Umbilical cord (tissue), 2 donors: ENCODE measurements at places on chromosomes 16 and 17. TPM values are rescaled to one million over a fixed set of nuclear protein-coding genes. Genes with fewer than 3 reads are reported as not detected.

Gene SPN
- total RNA-seq: 0.96 TPM

DNA sequence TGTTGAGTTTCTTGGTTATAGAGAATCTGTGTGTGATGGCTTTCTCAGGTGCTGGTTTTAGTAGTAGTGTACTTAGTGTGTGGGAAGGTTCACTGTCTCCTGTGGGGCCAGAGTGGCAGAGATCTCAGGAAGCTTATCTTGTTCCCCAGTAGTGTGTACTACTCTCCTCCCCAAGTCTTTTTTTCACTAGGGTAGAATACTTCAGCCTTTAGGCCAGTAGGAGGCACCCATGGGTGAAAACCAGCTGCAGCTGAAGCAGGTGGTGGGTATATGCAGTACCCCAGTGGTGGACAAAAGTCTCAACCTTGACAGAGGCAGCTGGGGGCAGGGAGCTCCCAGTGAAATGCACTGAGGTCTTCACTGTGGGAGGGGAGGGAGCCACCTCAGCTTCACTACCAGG is 109.9 kb downstream of the PHKB start:
- no peak for DNase-seq

Gene CDH13
- 6.7 TPM for total RNA-seq

Gene CRYM
- total RNA-seq: 29.4 TPM

- DNase-seq: peak; percentile 67
These were observed 10.5 kb downstream of the NXN start for GRCh38 chr17:968812-969730.

Gene AOC2
- 1.4 TPM for total RNA-seq

GRCh38 chr17:75011401-75012095 is 922 bp upstream of the MRPL58 start:
- DNase-seq: peak; percentile 93

GRCh38 chr17:72617557-72617956 is 474.9 kb downstream of the SLC39A11 start:
- no peak for DNase-seq

GRCh38 chr16:74153773-74154172 is 142.8 kb upstream of the PSMD7 start:
- DNase-seq: no peak

Gene NPIPB8
- total RNA-seq: not detected

Gene SSTR5
- not detected for total RNA-seq

DNA sequence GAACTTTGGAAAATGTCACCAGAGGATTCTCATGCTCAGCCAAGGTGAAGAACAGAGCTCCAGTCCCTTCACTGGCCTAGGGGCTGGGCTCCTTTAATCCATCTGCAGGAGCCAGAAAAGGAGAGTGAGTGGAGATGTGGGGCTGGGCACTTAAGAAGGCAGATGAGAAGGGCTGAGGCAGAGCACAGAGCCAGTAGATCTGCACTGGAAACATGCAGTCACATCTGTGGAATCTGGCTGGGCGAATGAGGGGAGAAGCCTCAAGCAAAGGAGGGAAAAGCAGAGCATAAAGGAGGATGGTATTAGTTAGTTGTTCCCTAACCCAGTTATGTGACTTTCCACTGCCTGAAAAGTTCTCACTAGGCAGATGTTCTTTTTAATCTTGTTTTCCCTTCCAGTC is 50.4 kb upstream of the BCAR1 start:
- DNase-seq: peak; percentile 86

DNA sequence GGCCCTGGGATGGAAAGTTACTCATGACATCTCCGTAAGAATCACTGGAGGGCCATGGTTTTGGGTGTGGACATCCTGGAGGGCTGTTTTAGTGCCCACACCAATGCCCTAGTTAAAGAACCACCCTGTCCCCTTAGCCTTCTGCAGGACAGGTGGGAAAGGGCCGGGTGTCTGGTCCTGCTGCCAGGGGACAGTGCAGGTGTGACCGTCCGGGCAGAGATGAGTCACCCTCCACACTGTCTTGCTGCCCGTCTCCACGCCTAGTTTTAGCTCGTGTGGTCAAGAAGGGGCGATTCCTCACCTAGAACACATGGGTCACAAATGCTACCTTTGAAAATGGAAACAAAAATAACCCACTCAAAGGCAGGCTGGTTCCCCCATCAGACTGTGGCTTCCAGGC is 17.0 kb downstream of the CEP295NL start:
- no peak for DNase-seq

GRCh38 chr17:74491626-74492025 is 25.2 kb downstream of the CD300A start:
- DNase-seq: no peak

DNA sequence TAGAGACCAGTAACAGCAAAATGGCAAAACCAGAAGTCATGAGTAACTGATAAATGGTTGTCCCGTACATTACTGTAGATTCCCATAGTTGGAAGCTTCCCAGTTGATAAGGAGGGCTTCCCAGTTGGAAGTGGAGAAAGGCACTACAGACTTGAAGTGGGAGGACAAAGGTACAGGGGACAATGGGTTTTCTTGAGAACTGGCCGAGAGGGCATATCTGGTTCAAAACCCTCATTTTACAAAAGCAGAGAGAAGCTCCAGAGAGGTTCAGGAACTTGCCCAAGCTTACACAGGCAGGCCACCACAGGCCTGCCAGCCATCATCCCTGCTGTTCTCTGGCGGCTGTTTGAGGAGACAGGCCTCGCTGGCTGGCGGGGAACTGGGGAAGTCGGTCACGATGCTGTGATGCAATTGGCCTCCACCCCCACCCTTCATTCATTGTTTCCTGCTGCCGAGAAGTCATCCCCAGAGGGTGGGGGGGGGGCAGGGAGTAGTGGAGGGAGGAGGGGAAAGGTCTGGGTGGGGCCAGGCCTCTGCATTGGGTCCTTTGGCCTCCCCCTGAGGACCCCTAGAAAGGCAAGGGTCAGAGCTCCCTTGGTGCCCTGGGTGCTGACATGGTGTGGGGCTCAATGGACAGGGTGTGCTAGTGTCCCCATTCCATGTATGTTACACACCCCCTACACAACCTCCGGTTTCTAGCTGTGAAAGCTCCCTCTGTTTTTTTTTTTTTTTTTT is 3.0 kb downstream of the UBALD2 start:
- DNase-seq: no peak

- DNase-seq: no peak
These were observed 30.0 kb downstream of the RAB11FIP3 start for GRCh38 chr16:455453-455852.

- DNase-seq: no peak
These were observed 4.5 kb downstream of the CRYBA1 start for GRCh38 chr17:29251184-29251583.

- no peak for DNase-seq
These were observed 8.4 kb downstream of the SRL start for GRCh38 chr16:4233431-4233830.

DNA sequence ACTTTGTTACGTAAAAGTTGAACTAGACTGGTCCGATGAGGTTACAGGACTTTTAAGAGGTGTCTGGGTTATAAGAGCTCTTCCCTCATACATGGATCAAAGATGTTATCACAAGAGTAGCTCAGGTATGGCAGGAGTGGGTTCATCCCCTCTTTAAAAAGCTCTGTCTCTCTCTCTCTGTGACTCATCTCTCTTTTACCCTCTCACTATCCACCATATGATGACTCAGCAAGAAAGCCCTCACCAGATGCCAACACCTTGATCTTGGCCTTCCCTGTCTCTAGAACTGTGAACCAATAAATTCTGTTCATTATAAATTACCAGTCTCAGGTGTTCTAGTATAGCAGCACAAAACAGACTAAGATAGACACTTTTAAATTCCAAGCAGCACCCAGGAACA is 1.9 kb upstream of the CLEC19A start:
- no peak for DNase-seq

GRCh38 chr16:57301126-57301817 is 16.8 kb upstream of the PLLP start:
- peak; percentile 30 for DNase-seq

Gene MYO15B
- 81.4 TPM for total RNA-seq

DNA sequence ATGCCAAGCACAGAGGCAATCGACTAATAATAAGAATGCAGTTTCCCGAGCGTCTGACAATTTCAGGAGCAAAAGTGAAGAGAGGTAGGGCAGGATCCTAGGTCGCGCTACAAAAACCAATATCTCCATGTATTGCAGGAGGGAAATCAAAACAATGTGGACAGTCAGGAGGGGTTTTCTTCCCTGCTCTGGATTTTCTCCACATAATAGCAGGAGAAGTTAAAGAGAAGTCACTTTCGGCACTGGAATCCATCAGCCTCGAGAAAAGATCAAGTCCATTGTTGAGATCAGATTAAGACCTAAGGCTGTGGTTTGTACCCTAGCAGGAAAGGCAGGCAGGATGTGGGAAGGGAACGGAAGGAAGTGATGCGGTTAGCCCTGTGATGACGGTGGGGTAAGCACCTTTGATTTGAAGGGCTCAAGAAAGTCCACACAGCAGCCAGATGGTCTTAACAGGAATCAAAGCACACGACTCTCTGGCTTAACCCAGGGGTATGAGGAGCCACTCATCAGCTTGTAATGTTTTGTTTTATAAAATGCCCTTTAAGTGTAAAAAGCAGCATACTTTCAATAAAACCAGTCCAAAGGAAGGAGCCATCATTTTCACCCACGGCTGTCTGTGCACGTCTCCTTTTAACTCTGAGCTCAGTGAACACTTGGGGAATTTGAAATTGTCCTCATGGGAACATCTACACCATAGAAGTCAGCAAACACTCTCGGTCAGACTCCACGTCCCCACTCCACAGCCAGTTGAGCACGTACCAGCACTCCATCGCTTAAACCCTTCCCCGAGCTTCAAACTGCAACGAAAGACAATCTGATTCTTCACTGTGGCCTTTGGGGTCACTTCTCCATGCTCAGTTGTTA is 15.8 kb upstream of the AKTIP start:
- peak; percentile 73 for DNase-seq

DNA sequence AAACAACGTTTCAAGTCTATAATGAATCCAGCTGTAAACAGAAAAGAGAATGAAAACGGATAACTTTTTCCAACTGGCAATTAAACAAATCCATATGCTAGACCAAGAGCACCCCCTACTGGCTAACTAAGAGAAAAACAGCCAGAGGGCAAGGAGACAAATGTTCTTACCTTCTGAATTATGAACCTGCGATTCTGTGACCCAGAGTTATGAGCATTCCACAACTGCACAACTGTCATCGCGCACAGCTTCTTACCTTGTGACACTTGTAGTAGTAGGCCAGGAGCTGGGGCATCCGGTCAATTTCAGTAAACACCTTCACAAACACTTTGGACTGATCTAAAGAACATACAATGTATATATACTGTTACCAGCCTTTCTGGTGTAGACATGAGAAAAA is 18.6 kb downstream of the COG7 start:
- DNase-seq: peak; percentile 55

GRCh38 chr17:76644995-76645394 is 1.4 kb upstream of the ST6GALNAC1 start:
- no peak for DNase-seq
